ENCODE measurements at places on chromosomes 11 and 22.

- DNase-seq, result no peak
These were observed 2.5 kb upstream of the EIF4ENIF1 start for GRCh38 chr22:31492151-31492550.

DNA sequence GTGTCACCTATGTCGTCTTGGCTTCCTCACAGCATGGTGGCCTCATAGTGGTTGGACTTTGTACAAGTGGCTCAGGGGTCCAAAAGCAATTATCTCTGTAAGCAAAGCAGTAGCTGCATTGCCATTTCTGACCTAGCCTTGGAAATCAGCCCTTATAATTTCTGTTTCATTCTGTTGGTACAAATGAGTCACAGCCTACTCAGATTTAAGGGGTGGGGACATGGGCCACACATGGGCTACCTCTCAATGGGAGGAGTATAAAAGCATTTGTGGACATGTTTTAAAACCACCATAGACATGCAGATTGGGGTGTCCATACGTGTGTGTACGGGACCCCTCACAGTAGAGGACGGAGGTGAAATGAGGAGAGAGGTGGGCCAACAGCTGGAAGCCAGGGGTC, 41.6 kb downstream of the CHRDL2 start:
- DNase-seq, result no peak

- DNase-seq, result no peak
These were observed 93.7 kb downstream of the FCHSD2 start for GRCh38 chr11:73048446-73048845.

- DNase-seq, result no peak
These were observed 5.2 kb downstream of the TEAD1 start for GRCh38 chr11:12679471-12679870.

GRCh38 chr11:86513138-86513537, 138.5 kb downstream of the CCDC81 start:
- DNase-seq, result no peak
